ENCODE measurements at places on chromosomes 7 and 10.

DNA sequence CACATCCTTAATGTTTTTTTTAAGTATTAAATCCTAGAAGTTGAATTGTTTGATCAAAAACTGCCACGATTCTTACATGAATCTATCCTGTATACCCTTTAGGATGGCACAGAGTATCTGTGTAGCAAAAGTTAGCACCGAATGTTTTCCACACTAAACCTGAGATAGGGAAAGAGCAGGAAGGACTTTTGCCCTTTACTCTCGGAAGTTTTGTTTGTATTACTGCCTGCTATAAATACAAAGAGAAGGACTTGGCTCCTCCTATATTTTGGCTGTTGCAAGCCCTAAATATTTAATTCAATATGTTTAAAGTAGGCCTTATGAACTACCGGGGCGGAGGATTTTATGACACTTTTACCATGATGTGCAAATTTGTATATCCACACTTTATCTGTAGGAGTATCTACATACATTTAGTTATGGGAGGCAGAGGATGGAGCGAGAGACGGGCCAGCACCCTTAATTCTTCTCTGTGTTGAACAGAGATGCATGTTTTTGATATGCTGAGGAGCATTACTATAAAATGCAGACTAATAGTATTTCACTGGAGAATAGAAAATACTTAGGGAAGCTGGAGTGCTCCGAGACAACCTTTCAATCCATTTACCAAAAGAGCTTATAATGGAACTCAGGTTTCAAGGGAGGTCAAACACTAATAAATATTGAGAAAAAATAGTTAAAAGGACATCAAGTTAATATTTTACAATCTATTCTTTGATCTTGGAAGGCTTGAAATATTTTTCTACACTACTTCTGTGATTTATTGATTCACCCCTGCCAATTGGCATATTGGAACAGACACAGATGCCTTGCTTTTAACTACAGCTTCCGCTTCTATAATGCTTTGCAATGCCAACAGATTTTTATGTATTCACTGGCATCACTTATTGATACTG lies 97.4 kb downstream of the CHN2 start:
- no peak for DNase-seq

- peak; percentile 63 for DNase-seq
Observed at GRCh38 chr7:23469150-23469960, 936 bp downstream of the IGF2BP3 start.

DNA sequence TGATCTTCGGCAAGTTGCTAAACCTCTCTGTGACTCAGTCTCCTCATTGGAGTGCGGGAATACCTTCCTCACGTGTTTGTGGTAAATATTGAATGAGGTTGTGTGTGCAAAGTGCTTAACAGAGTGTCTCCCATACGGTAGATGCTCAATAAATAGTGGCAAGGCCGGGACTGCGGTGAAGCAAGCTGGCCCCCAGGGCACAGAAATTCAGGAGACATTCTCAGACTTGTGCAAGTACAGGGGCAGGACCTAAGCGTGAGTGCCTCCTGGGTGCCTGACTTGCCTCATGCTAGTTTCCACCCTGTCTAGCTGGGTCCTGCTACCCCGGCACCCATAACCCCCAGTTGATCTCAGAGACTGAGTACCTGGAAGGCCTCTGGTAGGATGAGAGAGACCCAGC lies 97.8 kb downstream of the CDH23 start:
- no peak for DNase-seq

GRCh38 chr7:101165075-101165957 lies at the start of gene VGF:
Gene VGF (minus strand): TSS chr7:101165569. CDS start chr7:101164843, 726 bp downstream.
- peak; percentile 97 for DNase-seq

GRCh38 chr10:9211228-9211627 lies 1156.7 kb downstream of the GATA3 start:
- peak; percentile 11 for DNase-seq

DNA sequence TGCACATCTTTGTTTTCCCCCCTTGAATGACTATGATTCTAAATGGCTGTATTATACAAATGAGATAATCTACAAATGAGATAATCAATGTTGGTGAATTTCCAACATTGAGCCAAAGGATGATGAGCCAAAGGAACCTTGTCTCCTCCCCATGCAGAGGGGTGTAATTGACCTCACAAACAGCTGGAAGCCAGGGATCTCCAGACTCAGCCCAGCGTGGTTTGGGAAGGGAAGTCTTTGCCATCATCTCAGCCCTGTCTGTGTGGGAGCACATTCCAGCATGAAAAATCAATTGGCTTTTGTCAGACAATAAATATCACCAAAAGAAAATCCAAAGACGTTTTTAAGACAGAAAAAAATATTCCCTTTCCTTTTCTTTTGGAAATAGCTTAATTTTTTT lies 271.5 kb upstream of the AOAH start:
- no peak for DNase-seq

Data from astrocyte of the hippocampus (primary cell).